Natural killer cell treated with Interleukin-12 subunit alpha and Interleukin-12 subunit beta and Interleukin-15 and Interleukin-18, amount 100 ng/mL, for 72 hours (primary cell): ENCODE measurements at places on chromosomes 1 and 21. TPM values are rescaled to one million over a fixed set of nuclear protein-coding genes. Genes with fewer than 3 reads are reported as not detected.

The DDI2 gene
- total RNA-seq, result 55.4 TPM

The FCRL4 gene
- not detected for total RNA-seq

The USH2A gene
- not detected for total RNA-seq

The ST6GALNAC3 gene
- not detected for total RNA-seq
